ENCODE measurements at places on chromosomes 11 and 22. TPM values are rescaled to one million over a fixed set of nuclear protein-coding genes. Genes with fewer than 3 reads are reported as not detected.

The IRF7 gene
- polyA plus RNA-seq, result 30.1 TPM

The SLC22A8 gene
- polyA plus RNA-seq, result not detected

The CRYBB2 gene
- polyA plus RNA-seq, result 0.18 TPM

The ANO5 gene
- 0.16 TPM for polyA plus RNA-seq

The SRSF8 gene
- 29.1 TPM for polyA plus RNA-seq

The YAP1 gene
- polyA plus RNA-seq, result 30.6 TPM

The PDGFB gene
- polyA plus RNA-seq, result 1.8 TPM

The FJX1 gene
- polyA plus RNA-seq, result 5.0 TPM

The SCYL1 gene
- 52.4 TPM for polyA plus RNA-seq

The OR5A1 gene
- not detected for polyA plus RNA-seq

The CCDC73 gene
- 0.05 TPM for polyA plus RNA-seq

The OR8D4 gene
- not detected for polyA plus RNA-seq

The CCDC81 gene
- 0.31 TPM for polyA plus RNA-seq

The OR52J3 gene
- not detected for polyA plus RNA-seq

The SULT4A1 gene
- not detected for polyA plus RNA-seq

Data from esophagus (tissue), 2 donors.